Esophagus squamous epithelium (tissue), 5 donors: ENCODE measurements at places on chromosomes 7 and 10. TPM values are rescaled to one million over a fixed set of nuclear protein-coding genes. Genes with fewer than 3 reads are reported as not detected.

GRCh38 chr7:116265881-116266280, 55.5 kb downstream of the TES start:
- H3K4me3 ChIP-seq = no peak overlapping the region
- H3K4me1 ChIP-seq = peaks cover 10% of the 10 kb centered on the region
- no peak for DNase-seq
- no peak overlapping the region for H3K27ac ChIP-seq
- H3K36me3 ChIP-seq = no peaks in the 10 kb centered on the region
- H3K27me3 ChIP-seq = no peaks in the 10 kb centered on the region

CDC14C gene
- total RNA-seq = not detected

SEMA3E gene
- 0.27 TPM for total RNA-seq

ASB15 gene
- not detected for total RNA-seq

- no peak overlapping the region for H3K4me3 ChIP-seq
- no peaks in the 10 kb centered on the region for H3K36me3 ChIP-seq
- H3K27me3 ChIP-seq = no peaks in the 10 kb centered on the region
- H3K4me1 ChIP-seq = no peaks in the 10 kb centered on the region
Observed at GRCh38 chr10:105751688-105752087, 1110.6 kb downstream of the SORCS3 start.

GRCh38 chr7:80153446-80153845, 18.8 kb downstream of the GNAI1 start:
- H3K36me3 ChIP-seq = no peaks in the 10 kb centered on the region
- DNase-seq = no peak
- H3K4me1 ChIP-seq = peaks cover 16% of the 10 kb centered on the region
- H3K4me3 ChIP-seq = no peak overlapping the region

- H3K4me1 ChIP-seq = peaks cover 3% of the 10 kb centered on the region
- H3K36me3 ChIP-seq = no peaks in the 10 kb centered on the region
- H3K27me3 ChIP-seq = no peaks in the 10 kb centered on the region
- H3K27ac ChIP-seq = no peak overlapping the region
Observed at GRCh38 chr10:98472196-98472595, 25.5 kb upstream of the HPS1 start.

FBXL13 gene
- total RNA-seq = 0.45 TPM

- H3K4me1 ChIP-seq = peaks cover 11% of the 10 kb centered on the region
- no peaks in the 10 kb centered on the region for H3K27me3 ChIP-seq
- no peak overlapping the region for H3K27ac ChIP-seq
- H3K36me3 ChIP-seq = no peaks in the 10 kb centered on the region
- DNase-seq = no peak
Observed at GRCh38 chr10:50291261-50291850, 40.0 kb upstream of the ASAH2 start.

- no peaks in the 10 kb centered on the region for H3K36me3 ChIP-seq
- no peak overlapping the region for H3K27ac ChIP-seq
- H3K4me3 ChIP-seq = no peak overlapping the region
- no peak for DNase-seq
Observed at GRCh38 chr10:87685832-87686574, 26.3 kb downstream of the PAPSS2 start.

DNA sequence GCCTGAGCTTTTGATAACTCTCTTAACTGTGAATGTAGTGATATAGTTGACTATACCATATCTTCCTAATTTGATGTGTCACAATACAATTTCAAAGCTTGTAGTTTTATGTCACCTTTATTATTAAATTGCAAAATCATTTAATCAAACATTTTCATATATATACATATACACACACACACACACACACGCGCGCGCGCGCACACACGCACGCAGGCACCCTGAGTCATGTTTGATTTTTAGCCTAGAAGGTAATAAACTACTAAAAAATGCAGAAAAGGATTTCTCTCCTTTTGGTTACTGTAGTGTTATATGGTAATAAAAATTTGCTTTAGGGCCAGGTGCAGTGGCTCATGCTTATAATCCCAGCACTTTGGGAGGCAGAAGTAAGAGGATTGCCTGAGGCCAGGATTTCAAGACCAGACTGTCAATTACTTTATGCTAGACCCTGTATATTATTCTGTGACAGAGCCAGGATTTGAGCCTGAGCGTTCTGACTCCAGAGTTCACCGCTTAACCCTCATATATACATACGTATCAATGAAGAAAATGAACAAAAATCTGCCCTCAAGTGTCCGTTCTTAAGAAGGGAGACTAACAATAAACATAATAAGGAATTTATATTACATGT, 89.6 kb downstream of the PODXL start:
- no peak overlapping the region for H3K4me3 ChIP-seq
- no peaks in the 10 kb centered on the region for H3K27me3 ChIP-seq
- peaks cover 5% of the 10 kb centered on the region for H3K4me1 ChIP-seq
- no peak for DNase-seq
- peaks cover 100% of the 10 kb centered on the region for H3K36me3 ChIP-seq
- no peak overlapping the region for H3K27ac ChIP-seq

DNA sequence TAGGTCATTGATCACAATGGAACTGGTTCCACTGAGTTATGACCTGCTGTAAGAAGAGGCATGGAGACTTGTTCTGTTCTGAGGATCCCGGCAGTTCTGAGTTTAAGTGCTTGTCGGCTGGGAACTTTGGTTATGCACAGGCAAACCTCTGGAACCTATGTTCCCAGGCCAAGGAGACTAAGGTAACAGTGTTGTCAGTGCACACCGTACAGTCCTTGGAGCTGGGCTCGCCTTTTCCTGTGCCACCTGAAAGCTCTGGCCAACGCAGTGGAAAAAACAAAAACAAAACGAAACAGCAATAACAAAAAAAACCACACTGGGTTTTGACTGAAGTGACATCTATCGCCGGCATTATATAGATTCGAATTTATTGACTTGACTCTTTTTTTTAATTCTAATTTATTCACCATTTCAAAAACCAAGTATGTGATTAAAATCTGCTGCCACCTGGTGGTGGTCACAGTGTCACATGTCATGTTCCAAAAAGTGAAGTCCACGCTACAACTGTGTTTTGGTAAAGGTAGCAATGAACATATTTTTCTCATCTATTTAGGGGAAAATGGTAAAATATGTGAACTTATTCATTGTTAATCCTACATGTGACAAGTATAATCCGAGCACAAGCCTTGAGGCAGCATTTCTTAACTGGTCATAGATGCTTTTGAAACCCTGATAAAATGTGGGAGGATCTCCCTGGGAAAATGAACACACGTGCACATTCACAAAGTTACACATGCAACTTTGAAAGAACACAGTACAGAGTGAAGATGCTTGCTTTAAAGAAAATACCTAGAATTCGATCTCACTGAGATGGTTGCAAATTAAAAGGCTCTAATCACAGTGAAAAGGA, 113.8 kb upstream of the PPP2R2D start:
- H3K27ac ChIP-seq = no peak overlapping the region
- no peak for DNase-seq
- H3K4me3 ChIP-seq = no peak overlapping the region
- H3K4me1 ChIP-seq = no peaks in the 10 kb centered on the region

- DNase-seq = no peak
- no peaks in the 10 kb centered on the region for H3K36me3 ChIP-seq
- no peaks in the 10 kb centered on the region for H3K27me3 ChIP-seq
- no peak overlapping the region for H3K27ac ChIP-seq
Observed at GRCh38 chr7:90944021-90944420, 320.2 kb upstream of the FZD1 start.

DNA sequence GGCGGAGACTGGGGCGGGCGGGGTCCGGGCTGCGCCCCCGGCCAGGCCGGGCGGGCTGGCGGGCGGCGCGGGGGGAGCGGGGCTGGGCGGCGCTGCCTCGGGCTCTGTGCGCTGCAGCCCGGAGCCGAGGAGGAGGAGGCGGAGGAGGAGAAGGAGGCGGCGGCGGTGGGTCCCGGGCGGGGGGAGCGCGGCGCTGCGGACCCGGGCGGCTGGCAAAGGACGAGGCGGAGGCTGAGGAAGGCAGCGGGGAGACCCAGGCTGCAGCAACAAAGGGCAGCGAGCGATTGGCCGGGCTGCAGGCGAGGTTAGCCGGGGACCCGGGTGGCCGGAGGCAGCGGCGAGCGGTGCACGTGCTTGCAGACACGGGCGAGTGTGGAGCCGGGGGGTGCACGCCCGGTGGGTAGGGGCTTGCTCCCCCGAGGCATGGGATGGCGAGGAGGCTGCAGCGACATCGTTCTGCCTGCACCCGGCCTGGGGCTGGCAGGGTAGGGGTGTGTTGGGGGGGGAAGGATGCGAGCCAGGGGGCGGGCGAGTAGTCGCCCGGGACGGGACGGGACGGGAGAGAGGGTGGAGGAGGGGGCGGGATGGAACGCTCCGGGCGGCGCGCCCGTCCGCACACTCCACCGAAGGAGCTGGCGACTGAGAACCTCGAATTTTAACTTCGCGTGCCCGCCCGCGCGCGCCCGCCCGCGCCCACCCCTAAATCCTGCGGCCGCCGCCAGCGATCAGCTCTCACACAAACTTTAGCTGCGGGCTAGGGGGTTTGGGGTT, 844 bp upstream of the KAT6B start:
- DNase-seq = no peak
- H3K27me3 ChIP-seq = no peaks in the 10 kb centered on the region
- H3K27ac ChIP-seq = peak overlapping the region; percentile 94

- peak within 1 kb of the TSS; percentile 9 for H3K27ac ChIP-seq
- no peaks in the 10 kb centered on the region for H3K27me3 ChIP-seq
- peaks cover 27% of the 10 kb centered on the region for H3K4me1 ChIP-seq
Observed at GRCh38 chr7:143284591-143285469, at the start of gene TMEM139. TSS of gene TMEM139 (plus strand) at chr7:143284958. CDS start at chr7:143285958, 1,000 bp downstream.

DNA sequence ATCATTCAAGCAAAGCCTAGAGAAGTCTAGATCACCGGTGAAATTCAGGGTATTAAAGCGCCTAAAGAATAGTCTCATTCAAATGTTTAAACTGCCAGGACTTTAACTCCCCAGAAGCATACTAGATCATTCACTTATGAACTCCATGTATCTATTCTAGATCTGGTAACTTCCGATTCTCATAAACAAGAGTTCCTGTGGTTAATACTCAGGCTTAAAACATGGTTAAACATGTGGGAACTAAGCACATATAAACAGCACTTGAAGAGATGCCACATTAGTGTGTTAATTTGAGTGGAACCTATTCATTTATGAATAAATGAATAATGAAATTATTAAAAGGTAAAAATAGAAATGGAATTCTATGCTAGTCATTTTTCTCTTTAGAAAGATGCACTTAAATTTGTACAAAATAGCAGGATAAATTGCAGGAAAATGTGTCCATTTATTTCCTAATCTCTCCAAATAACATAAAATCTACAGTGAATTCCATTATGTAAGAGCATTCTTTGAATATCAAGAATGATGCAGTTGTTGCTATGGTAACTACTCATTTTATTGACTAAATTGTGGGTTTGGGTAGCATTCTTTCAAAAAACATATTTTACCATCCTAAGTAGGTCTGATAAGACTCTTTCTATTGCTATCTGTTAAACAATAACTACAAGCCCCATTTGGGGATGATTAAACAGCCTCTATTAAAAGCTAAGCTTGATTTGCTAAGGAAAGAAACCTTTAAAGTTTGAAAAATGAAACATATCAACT, 147.6 kb upstream of the TMEM168 start:
- H3K4me1 ChIP-seq = peaks cover 10% of the 10 kb centered on the region
- H3K27ac ChIP-seq = no peak overlapping the region

- no peaks in the 10 kb centered on the region for H3K27me3 ChIP-seq
- H3K27ac ChIP-seq = no peak overlapping the region
- H3K4me1 ChIP-seq = no peaks in the 10 kb centered on the region
- no peaks in the 10 kb centered on the region for H3K36me3 ChIP-seq
Observed at GRCh38 chr7:117176206-117176605, 146.7 kb downstream of the WNT2 start.

DNA sequence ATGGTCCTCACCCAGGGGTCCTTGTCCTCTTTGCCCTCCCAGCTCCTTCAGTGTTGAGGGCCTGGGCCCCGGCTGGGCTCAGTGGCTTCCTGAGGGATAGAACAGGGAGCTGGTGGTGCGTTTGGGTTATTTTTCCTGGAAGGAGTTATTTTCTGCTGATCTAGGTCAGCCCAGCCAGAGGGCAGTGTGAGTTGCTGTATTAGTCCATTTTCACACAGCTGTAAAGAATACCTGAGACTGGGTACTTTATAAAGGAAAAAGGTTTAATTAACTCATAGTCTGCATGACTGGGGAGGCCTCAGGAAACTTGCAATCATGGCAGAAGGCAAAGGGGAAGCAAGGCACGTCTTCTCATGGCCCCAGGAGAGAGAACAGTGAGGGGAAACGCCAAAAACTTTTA, 122.4 kb upstream of the PCBD1 start:
- no peaks in the 10 kb centered on the region for H3K36me3 ChIP-seq
- H3K4me1 ChIP-seq = no peaks in the 10 kb centered on the region
- H3K4me3 ChIP-seq = no peak overlapping the region
- no peak overlapping the region for H3K27ac ChIP-seq
- no peaks in the 10 kb centered on the region for H3K27me3 ChIP-seq
- no peak for DNase-seq

GRM3 gene
- not detected for total RNA-seq

GRCh38 chr7:128783143-128783861, 7.7 kb upstream of the OPN1SW start:
- H3K27ac ChIP-seq = peak overlapping the region; percentile 77
- no peaks in the 10 kb centered on the region for H3K4me1 ChIP-seq
- H3K27me3 ChIP-seq = no peaks in the 10 kb centered on the region

GRCh38 chr10:23046027-23046426, 49.4 kb upstream of the MSRB2 start:
- H3K27me3 ChIP-seq = no peaks in the 10 kb centered on the region
- no peak overlapping the region for H3K27ac ChIP-seq
- H3K4me1 ChIP-seq = no peaks in the 10 kb centered on the region

DNA sequence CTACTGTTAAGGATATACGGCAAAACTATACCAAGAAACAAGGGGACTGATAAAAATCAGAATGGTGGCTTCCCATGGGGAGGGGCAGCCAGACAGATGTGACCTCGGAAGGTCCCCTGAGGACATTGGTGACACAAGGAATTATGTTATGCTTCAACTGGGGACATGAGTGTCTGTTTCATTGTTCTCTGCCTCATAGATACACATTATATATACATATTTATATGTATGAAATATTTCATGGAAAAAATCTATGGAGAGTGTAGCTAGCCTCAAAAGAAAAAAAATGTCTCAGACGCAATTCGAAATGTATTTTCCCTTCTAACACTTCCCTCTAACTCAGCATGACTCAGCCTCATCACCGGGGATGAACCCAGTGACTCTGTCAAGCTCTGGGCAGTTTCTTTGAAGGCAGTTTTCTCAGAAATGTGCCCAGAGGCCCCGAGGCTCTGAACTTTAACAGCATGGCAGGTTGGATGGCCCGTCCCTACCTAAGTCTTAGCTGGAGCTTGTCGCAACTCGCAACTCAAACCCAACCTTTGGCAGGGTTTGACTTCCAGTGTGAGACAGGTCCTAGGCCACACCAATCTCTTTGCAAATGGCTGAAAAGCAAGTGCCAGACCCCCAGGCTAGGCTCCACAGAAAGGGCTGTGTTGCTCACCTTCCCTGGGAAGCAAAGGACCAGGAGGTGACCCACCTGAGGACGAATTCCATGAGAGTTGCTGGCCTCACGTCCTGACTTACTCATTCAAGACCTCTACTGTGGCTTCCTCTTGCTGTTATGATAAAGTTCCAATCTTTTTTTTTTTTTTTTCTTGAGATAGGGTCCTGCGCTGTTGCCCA, 86.9 kb downstream of the CARD11 start:
- no peak for DNase-seq
- no peaks in the 10 kb centered on the region for H3K36me3 ChIP-seq
- H3K27ac ChIP-seq = peak overlapping the region; percentile 74
- H3K4me3 ChIP-seq = no peak overlapping the region
